ENCODE measurements at places on chromosomes 11 and 22.

DNA sequence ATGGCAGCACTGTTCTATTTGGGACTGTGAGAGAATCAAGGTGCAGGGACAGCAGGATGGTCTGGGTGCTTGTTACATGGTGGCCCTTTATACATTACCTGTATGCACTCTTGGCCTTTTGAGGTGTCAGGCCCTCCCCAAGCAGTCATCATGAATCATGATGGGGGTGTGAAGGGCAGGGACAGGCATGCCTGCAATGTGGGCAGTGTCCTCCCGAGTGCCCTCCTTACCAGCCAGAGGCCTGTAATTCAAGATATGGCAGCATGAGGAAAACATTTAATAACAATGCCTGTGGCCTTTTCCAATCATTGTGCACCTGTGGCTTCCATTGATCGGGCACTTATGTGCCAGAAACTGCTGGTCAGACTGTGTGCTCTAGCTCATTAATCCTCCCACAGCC is 25.5 kb upstream of the CYP2D6 start:
- H3K36me3 ChIP-seq: peaks cover 4% of the 10 kb centered on the region
- DNase-seq: no peak
- H3K4me3 ChIP-seq: no peak overlapping the region
- H3K27ac ChIP-seq: no peak overlapping the region
- peaks cover 4% of the 10 kb centered on the region for H3K4me1 ChIP-seq

- peaks cover 4% of the 10 kb centered on the region for H3K36me3 ChIP-seq
- H3K4me3 ChIP-seq: peak overlapping the region; percentile 76
- DNase-seq: no peak
- H3K27ac ChIP-seq: peak overlapping the region; percentile 91
- H3K27me3 ChIP-seq: no peaks in the 10 kb centered on the region
Measured at GRCh38 chr11:7572001-7572712, 58.4 kb downstream of the PPFIBP2 start.

- H3K27ac ChIP-seq: no peak overlapping the region
- no peaks in the 10 kb centered on the region for H3K36me3 ChIP-seq
- no peak for DNase-seq
- no peak overlapping the region for H3K4me3 ChIP-seq
- peaks cover 17% of the 10 kb centered on the region for H3K27me3 ChIP-seq
Measured at GRCh38 chr11:127223026-127223425, 222.5 kb upstream of the KIRREL3 start.

GRCh38 chr11:108718466-108718865 is 53.6 kb downstream of the DDX10 start:
- peaks cover 35% of the 10 kb centered on the region for H3K36me3 ChIP-seq
- no peak overlapping the region for H3K4me3 ChIP-seq
- DNase-seq: no peak
- no peak overlapping the region for H3K27ac ChIP-seq
- H3K4me1 ChIP-seq: no peaks in the 10 kb centered on the region

- no peak overlapping the region for H3K4me3 ChIP-seq
- H3K27ac ChIP-seq: no peak overlapping the region
- H3K4me1 ChIP-seq: no peaks in the 10 kb centered on the region
- H3K27me3 ChIP-seq: no peaks in the 10 kb centered on the region
- DNase-seq: no peak
Measured at GRCh38 chr11:105144887-105145286, 5.3 kb upstream of the CARD18 start.

GRCh38 chr22:30640361-30640760 is 4.8 kb downstream of the SLC35E4 start:
- no peak overlapping the region for H3K4me3 ChIP-seq
- no peaks in the 10 kb centered on the region for H3K36me3 ChIP-seq
- H3K27me3 ChIP-seq: no peaks in the 10 kb centered on the region
- no peak overlapping the region for H3K27ac ChIP-seq

Measured in type B pancreatic cell (in vitro differentiated cells).